Fibroblast of skin of left biceps (primary cell): ENCODE measurements at places on chromosomes 16 and 17.

- DNase-seq = no peak
Measured at GRCh38 chr16:14358697-14359305, 271.3 kb downstream of the PARN start.

DNA sequence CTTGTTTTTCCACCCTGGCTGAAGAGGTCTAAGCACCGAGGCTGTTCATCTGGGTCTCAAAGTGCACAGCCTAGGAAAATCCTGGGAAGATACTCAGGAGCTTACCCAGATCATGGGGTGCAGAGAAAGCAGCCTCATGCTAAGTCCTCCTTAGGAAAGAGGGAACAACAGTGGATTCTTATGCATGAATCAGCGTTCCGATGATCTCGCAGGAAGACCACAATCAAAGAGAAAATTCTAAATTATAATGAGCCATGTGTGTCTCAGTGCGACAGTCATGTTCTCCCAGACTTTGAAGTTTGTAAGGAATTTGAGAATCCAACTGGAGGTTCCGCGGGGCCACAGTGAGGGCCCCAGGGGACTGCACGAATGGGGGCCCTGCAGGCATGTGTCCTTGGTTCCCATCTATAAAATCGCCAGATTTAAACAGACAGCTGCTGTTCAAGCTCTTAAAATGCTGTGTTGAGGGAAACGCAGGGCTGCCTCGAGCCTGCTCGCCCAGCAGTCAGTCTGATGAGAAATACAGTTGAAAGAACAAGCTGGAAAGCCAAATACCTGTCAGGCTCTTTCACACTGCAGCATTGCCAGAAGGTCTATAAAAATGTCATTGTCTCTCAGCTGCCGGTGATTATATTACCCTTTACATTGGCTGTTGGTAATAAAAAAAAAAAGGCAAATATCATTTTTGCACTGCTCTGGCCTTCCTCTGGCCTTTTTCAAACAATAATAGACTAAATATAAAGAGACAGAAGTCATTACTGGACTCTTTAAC is 152.1 kb downstream of the PMP22 start:
- DNase-seq = no peak

DNA sequence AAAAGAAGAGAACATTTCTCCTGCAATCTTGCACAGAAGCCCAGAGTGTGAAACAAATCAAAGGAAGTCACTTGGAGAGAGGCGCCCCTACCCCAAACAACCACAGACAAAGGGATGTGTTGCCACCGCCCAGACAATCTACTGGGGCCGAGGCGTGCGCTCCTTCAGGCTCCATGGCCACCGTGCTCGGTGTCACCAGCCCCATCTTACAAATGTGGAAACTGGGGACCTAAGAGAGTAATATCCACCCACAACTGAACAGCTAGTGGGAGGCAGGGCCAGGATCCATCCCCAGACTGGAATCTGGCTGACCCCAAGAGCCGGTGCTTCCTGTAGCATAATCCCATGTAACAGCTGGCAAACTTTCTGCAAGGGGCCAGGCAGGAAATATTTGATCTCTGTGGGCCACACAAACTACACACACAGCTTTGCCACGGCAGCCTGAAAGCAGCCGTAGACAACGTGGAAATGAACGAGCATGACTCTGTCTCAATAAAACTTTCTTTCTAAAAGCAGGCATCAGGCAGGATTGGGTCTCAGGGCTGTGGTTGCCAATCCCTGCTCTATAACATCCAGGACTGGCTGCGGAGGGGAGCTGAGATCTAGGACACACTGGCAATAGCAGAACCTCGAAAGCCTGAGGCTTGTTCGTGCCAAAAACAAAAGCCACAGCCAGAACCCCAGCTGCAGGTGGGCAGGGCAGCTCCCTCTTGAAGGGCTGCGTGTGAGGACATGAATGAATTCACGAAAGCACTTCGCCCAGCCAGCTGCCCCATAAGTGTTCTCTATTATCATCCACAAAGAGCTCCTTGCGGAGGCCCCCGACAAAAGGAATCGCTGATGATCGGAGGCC is 26.6 kb upstream of the GINS2 start:
- DNase-seq = no peak

DNA sequence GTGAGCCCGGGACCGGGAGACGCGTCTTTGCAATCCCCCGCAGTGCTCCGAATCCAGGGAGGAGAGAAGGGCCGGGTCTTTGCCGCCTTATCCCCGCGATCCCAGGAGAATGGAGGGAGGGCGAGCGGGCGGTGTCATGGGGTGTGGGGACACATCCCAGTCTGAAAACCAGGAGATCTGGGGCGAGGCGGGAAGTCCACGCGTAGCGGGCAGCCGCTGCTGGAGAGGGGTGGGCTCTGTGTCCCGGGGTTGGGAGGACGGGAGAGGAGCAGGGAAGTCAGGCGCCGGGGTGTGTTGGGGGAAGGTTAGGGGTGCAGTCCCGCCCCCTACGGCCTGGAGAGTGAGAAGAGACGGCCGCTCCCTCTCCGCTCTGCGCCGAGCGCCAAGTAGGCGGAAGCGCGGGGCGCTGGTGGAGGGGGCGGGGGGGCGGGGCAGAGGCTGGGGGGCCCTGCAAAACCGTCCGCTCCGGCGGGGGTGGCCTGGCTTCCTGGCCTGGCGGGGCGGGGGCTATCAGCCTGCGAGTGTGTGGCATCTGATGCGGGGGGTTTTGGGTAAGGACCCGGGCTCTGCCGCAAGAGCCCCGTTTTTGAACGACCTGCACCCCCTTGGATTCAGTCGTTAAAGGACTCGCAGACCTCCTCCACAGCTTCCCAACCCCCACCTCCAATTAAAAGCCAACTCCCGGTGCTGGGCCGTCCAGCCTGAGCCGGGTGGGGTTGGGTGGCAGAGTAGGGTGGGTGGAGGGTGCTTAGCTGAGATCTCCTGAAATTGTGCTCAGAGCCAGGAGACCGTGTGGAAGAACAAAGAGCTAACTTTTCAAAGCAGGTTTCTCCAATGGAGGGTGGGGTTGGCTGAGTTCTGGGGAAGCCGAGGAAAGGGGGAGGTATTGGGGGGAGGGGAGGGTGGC is 654 bp downstream of the LASP1 start:
- DNase-seq = no peak

GRCh38 chr17:65027305-65027704 is 29.2 kb downstream of the GNA13 start:
- peak; percentile 17 for DNase-seq

DNA sequence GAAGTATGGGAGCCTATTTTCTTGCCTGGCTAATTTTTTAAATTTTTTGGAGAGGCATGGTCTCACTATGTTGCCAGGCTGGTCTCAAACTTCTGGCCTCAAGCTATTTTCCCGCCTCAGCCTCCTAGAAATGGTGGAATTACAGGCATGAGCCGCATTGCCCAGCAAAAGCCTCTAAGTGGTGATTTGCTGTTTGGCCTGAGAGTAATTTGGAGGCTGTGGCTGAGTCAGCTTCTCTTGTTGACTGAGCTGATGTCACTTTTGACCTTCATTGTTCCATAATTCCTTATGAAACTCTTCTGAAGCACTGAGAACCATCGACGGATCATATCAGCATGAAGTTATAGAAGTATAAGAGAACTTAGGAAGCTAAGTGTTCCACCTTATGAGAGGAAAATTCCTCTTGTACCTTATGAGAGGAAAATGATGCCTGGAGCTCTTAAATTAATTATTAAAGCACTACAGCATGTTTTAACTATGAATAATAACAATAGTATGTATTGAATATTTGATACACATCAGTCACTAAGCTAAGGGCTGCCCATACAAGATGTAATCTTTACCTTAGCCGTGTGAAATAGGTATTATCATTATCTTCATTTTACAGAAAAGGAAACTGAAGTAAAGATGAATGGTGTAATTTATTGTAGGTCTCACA is 220.8 kb upstream of the MON1B start:
- no peak for DNase-seq

- no peak for DNase-seq
Measured at GRCh38 chr17:67620088-67620487, 97.6 kb upstream of the NOL11 start.

DNA sequence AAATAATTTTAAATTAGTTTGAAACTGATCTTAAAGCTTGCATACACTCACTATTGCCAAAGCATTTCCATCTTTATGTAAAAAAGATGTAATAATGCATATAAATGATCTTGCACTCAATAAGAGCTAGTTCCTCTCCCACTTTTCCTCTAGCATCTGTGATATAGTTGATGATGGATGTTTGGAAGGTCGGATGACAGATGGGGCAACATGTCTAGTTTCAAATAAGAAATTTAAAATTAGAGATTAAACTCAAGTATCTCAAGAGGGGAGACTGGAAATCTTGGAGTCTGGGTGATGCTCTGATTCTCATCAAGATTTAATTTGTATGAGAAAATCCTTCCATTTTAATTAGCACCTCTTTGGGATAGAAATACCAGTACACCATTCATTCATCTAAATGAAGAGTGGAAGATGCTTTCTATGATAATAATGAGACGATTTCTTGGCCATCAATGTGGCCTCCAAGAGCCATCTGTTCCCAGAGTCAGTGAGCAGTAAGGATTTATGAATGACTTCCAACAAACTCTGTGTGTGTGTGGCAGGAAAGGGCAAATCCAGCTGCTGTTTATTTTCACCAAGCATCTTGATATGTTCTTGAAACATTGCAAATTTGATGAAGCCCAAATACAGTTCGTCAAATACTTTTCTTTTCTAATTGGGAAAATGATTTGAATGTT is 616.3 kb upstream of the CDH8 start:
- DNase-seq = no peak
